CD4-positive, alpha-beta T cell treated with Interleukin-1 beta for 1 hour (primary cell): ENCODE measurements at places on chromosomes 12 and 14.

GRCh38 chr14:96409701-96410100 lies 17.8 kb downstream of the AK7 start:
- no peak for DNase-seq

- DNase-seq = no peak
Measured at GRCh38 chr14:105926373-105927095, 400.2 kb downstream of the TMEM121 start.

DNA sequence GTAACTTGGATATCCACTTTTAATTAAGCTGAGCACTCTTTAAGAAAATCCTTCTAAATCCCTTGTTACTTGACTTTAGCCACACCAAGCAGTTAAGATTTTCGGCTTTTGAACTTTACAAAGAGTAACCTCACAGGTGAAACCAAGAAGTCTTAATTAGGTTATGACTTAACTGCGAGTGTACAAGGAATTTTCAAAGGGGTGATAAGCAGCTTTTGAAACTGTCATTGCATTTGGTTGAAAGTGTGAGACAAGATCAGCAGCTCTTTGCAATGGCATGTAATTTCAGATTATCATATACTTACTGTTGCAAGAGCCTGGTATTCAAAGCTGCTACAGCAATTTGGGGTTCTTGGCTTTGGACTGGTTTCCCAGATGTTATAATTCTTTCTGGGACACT lies 137.5 kb downstream of the TMEM117 start:
- no peak for DNase-seq

DNA sequence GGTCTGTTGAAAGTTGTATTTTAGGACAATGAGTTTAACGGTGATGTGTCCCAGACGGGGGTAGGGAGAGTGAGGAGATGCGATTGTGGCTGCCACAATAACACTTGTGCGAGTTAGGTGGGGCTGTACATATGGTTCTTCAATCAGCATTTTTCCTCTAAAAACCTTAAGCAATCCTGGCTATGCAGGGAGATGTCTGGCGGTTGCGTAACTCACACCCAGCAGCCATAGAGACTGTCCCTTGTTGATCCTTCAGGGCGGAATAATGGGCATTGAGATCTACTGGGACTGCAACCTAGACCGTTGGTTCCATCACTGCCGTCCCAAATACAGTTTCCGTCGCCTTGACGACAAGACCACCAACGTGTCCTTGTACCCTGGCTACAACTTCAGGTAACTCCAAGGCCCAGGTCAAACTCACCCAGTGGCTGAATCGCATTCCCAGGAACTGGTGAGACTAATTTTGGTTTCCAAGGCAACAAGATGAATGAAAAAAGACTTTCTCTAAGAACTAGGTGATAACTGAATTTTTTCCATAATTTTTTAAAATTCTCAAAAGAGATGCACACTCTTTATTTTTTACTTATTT lies 34.6 kb downstream of the P2RX7 start:
- DNase-seq = no peak

DNA sequence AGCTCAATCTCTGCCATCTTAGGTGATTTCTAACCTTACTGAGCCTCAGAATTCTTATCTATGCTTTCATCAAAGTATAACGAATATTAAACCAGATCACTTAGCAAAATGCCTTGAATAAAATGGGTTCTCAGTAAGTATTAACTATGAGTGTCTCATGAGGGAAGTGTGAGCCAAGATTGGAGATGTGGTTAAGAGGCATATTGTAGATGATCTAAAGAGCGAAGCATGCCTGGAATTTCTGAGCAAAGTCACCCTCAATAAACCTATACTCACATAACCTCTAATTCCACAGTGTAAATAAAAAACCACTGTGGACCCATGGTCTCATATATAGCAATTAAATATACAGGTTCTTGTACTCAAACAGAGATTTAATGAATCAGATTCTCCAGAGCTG lies 193.1 kb upstream of the FSCB start:
- DNase-seq = no peak

DNA sequence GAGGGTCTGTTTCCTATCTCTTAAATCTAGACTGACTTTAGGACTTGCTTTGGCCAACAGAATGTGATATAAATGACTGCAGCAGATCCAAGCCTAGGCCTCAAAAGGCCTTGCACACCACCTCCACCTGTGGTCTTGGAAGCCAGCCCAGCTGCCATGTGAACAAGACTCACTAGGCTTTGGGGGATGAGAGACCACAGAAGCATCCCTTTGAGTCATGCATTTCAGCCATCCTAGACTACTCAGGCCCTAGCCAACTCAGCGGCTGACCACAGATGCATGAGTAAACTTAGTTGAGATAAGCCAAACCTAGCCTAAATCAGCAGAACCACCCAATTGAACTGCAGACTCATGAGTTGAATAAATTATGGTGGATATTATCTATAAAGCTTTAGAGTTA lies 87.7 kb downstream of the KCNH5 start:
- DNase-seq = no peak

DNA sequence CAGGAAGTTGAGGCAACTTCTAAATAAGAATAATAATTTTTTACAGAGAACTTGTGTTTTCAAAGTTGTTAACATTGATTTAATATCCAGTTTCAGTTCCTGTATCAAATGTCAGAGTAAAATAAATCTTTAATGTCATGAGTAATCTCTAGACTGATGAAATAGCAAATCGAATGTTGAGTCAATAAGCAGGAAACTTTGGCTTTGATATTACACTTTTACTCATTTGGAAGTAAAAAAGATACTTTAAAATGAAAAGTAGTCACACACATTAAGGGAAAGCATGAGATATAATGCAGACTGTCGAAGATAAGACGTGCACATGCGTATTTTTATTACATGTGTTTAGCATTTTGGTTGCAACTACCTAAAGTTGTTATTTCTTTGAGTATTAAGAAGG lies 78.2 kb upstream of the PTGDR start:
- no peak for DNase-seq

GRCh38 chr12:49013428-49013827 lies 5.1 kb downstream of the PRKAG1 start:
- DNase-seq = no peak

DNA sequence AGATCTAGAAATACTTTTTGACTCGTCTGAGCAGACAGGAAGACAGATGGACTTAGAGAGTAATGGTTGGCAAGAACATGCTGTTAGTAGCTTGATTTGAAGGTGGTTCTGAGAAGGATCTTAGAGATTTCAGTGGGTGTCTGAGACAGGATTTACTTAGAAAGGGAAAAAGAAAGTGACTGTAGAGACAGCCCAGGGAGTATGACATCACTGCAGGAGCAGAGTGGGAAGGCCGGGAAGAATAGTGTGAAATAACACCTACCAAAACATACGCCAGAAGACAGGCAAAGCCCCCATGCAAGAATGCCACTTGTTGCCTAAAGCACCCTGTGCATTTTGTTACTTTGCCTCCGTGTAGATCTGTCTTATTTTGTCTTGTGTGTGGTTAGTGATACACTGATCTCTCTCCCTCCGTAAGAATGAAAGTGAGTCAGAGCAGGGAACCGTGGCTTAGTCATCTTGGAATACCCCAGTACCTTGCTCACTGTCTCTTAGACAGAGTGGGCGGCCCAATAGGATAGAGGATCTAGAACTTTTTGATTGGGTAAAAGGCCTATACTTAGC lies 161.3 kb upstream of the IFNG-AS1 start:
- DNase-seq = no peak

GRCh38 chr14:58638231-58639197 lies 752 bp downstream of the DACT1 start:
- DNase-seq = no peak

DNA sequence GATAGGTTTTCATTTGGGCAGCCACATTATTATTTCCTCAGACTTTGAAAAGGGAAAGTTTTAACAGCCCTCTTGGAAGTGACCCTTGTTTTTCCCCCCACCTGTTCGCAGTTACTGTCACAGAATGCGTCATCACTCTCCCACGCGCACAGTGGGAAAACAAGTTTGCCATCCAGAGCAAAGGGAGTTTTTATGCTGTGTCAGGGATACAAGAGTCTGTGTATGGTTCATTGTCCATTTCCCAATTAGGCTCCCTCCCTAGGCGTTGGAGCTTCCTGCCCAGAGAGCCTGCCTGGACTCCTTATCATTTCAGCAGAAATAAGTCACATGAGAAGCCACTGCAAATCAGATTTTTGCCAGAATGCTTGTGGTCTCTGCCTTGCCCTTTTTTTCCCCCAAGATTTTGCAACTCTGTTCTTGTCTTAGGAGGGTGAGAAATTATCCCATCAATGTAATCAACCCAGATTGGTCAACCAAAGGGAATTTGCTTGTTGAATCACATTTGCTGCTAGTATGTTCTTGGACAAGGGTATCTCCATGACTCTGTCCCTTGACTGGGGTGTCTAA lies 104.1 kb downstream of the IGF1 start:
- DNase-seq = no peak

- DNase-seq = no peak
Measured at GRCh38 chr12:60415351-60415750, 819.5 kb downstream of the SLC16A7 start.

DNA sequence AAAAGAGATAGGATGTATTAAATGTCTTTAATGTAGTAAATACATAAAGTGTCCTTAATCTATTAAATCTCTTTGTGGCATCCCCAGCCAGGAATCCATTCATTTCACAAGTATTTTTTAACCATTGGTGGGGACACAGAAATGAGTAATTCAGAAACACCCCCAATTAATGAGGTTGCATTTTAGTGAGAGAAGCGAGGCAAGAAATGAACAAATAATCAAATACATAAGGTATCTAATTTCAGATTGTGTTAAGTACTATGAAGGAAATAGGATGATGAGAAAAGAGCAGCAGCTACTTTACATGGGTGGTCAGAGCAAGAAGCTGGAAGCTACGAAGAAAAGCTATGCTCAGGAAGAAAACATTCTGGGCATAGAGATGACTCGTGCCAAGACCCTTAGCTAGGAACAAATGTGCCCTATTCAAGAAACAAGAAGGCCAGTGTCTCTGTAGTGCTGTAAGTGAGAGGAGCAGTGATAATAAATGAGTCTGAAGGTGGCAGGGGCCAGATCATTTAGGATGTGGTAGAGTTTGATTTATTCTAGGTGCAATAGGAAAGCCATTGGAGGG lies 60.5 kb upstream of the IGF1 start:
- DNase-seq = no peak

DNA sequence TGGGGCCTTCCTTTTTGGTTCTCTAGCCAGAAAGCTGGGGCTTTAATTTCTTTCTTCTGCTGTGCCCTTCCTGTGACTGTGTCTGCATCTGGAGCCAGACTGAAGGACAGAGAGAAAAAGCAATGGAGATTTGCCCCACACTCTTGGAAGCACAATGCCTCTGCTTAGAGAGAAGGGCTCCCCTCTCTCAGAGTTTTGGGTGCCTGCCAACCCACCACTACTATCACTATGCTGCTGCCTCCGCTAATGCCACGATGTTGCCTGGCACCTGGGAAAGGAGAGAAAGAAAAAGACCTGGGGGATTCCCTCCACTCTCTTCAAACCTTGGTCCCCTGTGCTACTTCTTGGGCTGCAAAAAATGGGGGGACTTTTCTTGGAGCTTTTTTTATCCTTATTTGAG lies 52.6 kb downstream of the TMEM260 start:
- DNase-seq = no peak

DNA sequence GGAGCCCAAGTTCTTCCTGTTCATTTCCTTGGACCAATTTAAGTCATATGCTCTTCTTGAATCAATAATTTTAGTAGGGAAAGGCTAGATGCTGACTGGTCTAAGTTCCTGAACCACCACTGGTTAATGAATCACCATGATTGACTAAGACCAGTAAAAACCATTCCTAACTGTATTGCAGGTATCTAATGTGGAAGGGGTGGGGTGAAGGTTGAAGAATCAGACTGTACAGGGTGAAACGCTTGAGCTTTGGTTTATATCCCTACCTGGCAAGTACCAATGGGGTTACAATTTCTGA lies 100.1 kb downstream of the DYRK2 start:
- DNase-seq = no peak

GRCh38 chr14:94764573-94764972 lies 5.3 kb downstream of the GSC start:
- no peak for DNase-seq

- DNase-seq = no peak
Measured at GRCh38 chr14:99678198-99678597, 5.9 kb upstream of the CYP46A1 start.

DNA sequence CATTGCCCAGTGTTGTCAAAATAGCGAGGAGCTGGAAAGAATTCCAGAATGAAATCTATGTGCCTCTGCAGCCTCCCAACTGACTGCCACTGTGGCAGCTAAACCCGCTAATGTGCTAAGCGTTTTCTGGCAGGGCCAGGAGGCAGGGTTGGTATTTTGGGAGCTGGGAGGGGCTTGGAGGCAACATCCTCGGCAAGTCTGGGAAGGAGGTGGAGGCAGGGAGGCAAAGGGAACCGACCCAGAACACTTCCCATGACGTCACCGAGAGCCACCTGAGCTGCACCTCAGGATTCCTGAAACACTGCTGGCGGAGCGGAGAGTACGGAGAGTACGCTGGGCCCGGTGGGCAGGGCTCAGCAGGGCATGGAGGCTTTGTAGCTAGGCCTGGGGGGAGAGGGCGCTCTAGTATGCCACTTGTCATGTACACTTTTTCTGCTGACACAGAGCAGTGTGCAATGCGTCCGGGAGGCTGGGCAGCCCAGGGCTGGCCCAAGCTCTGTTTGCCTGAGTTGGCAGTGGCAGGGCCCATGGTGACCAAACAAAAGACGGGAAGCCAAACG lies 81.5 kb downstream of the DPF3 start:
- no peak for DNase-seq

DNA sequence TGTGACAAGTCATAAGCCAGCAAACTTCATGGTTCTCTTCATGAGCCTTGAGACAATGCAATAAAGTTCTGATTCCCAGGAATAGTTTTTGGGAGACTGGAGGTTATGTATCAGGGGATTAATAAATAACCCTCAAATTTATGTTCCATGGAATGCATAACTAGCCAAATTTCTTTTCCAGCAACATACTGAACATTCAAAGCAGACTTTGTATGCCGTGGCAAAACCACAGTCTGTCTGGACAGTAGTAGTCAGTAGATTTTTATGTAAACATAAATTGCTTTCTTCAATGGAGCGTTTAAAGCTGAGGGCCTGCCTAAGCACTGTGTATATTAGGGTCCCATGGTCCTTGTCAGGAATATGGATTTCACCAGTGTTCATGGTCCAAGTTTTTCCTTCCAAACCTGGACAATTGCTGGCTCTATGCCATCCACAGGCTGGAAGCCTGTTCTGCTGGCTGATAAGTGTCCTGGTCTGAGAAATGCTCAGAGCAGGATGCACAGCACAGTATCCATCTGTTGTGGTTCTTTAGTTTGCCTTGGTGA lies 144.9 kb downstream of the SRGAP1 start:
- no peak for DNase-seq

GRCh38 chr12:69469854-69470188 lies 367 bp upstream of the FRS2 start:
- DNase-seq = no peak

DNA sequence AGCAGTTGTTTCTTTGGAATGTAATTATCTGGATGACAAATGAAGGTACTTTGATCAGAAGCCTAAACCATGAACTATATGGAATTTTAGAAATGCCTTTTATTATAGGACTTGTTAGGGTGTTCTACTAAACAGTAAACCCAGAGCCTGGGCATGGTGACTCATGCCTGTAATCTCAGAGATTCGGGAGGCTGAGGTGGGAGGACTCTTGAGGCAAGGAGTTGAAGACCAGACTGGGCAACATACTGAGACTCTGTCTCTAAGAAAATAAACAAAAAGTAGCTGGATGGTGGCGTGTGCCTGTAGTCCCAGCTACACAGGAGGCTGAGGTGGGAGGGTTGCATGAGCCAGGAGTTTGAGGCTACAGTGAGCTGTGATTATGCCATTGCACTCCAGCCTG lies 23.9 kb downstream of the PALS1 start:
- no peak for DNase-seq
